ENCODE measurements at places on chromosomes 4 and X.
A peak's percentile ranks its signal among the peaks of the same experiment; 100 is the strongest.

DNA sequence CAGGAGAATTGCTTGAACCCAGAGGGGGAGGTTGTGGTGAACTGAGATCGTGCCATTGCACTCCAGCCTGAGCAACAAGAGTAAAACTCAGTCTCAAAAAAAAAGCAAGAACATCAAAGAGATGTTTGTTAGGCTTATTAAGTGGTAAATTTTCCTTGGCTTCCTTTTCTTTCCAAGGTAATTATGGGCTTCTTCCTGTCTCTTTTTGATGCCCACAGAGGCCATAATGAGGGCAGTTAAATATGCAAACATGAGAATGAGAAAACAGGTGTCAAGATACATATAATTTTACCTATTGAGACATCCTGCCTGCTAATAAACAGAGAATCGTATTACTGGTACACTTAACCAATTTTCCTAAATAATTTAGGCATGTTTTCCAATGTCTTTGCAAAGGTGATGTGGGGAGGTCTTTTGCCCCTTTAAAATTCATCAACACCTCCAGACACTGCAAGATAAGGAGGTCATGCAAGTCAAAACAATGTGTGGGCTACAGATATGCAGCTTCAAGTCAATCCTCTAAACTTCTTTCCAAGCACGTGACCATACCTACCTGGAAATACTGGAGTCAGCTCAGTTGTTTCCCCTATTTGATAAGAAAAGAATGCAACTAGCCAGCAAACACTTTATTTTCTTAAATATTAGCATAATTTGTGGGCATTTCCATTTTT is 2.7 kb downstream of the SLC39A8 start:
- DNase-seq = no peak

GRCh38 chr4:150078041-150078578 is at the start of gene DCLK2:
TSS of gene DCLK2 (plus strand) at chr4:150078445. CDS start at chr4:150079028, 583 bp downstream.
- peak; percentile 90 for DNase-seq

GRCh38 chrX:3167771-3168170 is 126.5 kb downstream of the ARSF start:
- no peak for DNase-seq

DNA sequence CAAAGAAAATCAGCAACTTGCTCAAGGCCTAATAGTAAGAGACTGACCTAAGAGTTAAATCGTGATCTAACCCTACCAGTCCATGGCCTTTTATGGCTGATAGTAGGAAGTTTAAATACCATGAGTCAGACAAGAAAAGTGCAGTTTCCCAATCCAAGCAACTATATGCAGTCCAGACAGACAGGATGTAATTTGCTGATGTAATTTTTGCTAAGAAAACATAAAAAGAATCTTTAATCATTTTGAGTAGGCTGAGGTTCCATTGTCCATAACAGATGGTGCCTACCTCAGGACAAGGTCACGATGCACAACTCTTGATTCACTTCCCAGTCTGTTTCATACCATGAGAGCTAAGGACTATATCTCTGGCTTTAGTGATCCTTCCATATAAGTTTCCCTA is 317.5 kb upstream of the GRIA3 start:
- peak; percentile 89 for DNase-seq

GRCh38 chr4:42541647-42542046 is 115.3 kb downstream of the ATP8A1 start:
- no peak for DNase-seq

DNA sequence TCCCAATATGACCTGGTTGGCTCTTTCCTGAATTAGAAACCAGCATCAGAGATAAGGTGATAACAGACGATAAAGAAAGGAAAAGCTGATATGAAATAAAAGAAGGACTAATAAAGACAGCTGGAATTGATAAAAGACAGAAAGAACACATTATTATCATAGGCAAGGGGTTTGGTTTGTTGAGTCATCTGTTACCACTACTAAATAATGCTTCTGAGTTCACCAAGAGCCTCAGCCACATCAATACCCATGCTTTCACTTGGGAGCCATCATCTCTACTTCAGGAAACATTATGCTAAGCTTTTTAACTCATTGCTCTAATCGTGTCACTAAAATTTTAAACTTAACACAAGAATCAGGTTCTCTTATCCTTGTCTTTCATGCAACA is 27.6 kb downstream of the ANXA5 start:
- DNase-seq = peak; percentile 81

GRCh38 chr4:74262522-74262921 is 45.7 kb upstream of the EPGN start:
- DNase-seq = peak; percentile 11

DNA sequence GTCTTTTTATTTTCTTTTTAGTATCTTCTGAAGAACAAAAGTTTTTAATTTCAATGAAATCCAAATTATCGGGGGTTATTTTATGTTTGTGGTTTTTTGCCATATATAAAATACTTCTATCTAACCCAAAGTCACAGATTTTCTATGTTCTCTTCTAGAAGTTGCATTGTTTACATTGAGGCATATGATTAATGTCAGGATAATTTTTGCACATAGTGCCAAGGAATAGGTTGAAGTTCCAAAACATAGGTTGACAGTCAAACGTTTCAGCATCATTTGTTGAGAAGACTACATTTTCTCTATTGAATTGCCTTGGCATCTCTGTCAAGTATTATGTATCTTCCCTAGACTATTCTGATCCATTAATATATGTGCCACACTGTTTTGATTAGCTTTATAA is 64.5 kb downstream of the ANKRD17 start:
- peak; percentile 8 for DNase-seq

- no peak for DNase-seq
Measured at GRCh38 chr4:122766950-122767349, 34.4 kb downstream of the BBS12 start.

DNA sequence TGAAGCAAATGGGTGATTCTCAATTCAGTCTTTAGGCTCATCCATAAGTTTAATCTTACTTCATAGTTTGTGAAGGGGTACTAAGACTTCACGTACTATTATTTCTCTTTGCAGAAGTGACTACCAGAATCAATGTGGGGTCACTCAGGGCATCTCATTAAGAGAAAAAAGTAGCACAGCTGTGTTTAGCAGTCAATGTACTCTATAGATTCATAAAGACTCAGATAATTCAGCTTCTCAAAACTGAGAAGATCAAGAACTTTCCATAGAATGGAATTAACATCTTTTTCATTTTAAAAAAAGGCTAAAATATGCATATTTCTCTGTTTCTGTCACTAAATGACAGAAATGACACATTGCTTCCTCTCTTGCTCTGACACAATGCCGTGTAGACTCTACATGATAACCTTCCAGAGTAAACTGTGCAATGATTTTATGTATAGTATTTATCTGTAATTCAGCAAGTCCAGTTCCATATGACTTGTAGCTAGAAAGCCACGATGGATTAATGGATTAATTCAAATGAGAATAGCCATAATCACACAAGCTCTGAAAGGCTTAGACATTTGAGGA is 20.3 kb upstream of the LSM6 start:
- DNase-seq = no peak

GRCh38 chr4:3452376-3452775 is 10.6 kb downstream of the HGFAC start:
- no peak for DNase-seq

- DNase-seq = peak; percentile 87
Measured at GRCh38 chr4:113383111-113383785, 333.8 kb downstream of the ANK2 start.

DNA sequence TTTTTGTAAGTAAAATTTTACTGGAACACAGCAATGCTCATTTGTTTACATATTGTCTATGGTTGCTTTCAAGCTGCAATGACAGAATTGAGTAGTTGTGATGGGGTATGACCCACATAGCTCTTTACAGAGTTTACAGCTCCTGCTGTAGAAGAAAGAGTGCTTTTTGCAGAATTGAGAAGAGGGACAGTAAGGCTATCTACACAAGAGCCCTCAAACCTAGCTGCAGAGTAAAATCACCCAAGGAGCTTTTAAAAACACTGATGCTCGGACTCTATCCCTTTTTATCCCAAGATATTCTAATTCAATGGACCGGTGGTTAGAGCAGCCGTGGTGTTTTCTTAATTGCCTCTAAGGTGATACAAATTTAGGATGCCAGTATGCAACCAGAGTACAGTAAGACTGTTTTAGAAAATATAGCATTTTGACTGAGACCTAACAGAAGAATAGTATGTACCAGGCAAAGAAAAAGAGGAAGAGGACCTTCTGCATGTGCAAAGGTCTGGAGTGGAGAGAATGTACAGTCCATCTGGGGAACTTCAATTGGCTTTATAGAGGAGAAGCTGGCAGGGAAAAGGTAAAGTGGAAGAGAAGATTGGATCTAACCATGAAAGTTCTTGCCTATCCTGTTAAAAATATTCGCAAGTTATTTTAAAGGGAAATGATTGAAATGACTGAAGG is 663.6 kb upstream of the CPEB2 start:
- no peak for DNase-seq

DNA sequence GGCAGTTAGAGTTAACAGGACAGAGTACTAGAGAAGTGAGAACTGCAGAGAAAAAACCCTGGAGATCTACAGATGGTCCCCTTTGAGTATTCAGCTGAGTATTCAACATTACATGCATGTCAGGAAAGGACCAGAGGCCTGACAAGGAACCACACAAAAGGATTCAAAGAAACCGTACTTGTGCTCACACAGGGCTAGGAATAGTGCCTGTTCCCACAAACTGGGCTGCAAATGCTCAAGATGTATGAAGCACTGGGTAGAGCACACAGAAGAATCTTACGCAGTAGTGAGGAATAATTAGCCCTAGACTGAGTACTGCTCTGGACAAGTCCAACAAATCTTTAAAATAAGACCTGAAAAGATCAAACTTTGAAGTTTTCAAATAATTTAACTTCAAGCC is 17.6 kb downstream of the PTPN13 start:
- no peak for DNase-seq

GRCh38 chrX:42530027-42530426 is 247.9 kb downstream of the PPP1R2C start:
- peak; percentile 86 for DNase-seq

DNA sequence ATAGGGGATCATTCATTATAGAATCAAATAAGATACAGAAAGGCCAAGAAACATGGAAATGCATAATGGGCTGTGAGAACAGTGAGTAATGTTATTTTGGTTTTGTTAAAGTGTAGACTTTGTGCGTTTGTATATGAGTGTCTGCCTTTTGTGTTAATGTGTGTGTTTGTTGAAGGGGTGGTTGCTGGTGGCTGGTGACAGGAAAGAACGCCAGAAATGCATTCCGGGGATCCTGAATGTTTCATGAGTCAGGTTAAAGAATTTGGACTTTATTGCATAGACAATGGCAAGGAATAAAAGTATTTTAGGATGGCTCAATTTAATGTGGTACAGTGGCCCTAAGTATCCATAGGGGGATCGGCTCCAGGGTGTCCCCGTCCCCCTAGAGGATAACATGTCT is 1228.9 kb downstream of the PCDH7 start:
- DNase-seq = no peak

Data from fibroblast of skin of right quadriceps (primary cell).